ENCODE measurements at places on chromosomes 13 and 19. TPM values are rescaled to one million over a fixed set of nuclear protein-coding genes. Genes with fewer than 3 reads are reported as not detected.

The ZNF506 gene
- 68.9 TPM for total RNA-seq

DNA sequence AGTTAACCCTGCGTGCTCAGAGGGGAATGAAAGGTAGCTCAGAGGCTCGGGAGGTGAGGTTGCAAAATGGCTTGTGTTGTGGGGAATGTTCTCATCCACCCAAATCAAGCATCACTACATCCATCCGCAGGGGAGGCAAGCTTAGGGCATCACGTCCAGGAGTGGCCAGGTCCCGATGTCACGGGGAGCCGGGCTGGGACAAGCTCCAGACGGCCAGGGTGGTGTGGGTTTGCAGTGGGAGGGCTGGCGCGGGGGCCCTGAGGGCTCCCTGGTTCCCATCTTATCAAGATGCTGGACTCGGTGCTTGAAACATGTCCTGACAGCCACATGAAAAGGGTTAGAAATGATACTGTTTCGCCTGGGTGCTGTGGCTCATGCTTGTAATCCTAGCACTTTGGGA, 25.8 kb downstream of the EPN1 start:
- no peaks in the 10 kb centered on the region for H3K4me1 ChIP-seq
- peaks cover 4% of the 10 kb centered on the region for H3K36me3 ChIP-seq
- H3K4me3 ChIP-seq, result no peak overlapping the region
- no peak overlapping the region for H3K27ac ChIP-seq
- DNase-seq, result no peak

The SLC10A2 gene
- not detected for total RNA-seq

- peaks cover 2% of the 10 kb centered on the region for H3K36me3 ChIP-seq
- H3K4me3 ChIP-seq, result no peak overlapping the region
- H3K4me1 ChIP-seq, result peaks cover 15% of the 10 kb centered on the region
- H3K27me3 ChIP-seq, result peaks cover 6% of the 10 kb centered on the region
- no peak for DNase-seq
- no peak overlapping the region for H3K27ac ChIP-seq
These were observed 4.8 kb upstream of the ALOX5AP start for GRCh38 chr13:30730526-30730925.

DNA sequence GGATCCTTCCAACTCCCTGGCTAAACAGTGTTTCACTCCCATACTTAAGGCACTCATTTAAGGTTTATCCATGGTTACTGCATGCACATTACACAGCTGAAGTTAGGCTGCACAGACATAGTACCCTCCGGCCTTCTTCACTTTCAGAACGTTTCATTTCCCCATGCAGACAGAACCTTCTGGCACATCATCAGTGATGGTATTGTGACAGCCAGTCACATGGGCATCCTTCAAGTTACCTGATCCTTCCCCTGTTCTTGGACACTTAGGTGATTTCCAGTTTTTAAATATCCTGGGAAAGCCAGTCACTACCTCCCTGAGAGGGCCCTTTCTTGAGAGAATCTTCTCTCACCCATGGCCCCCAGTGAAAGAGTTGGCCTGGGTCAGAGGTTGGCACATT, 9.1 kb downstream of the SMIM7 start:
- peaks cover 11% of the 10 kb centered on the region for H3K4me1 ChIP-seq

- H3K27ac ChIP-seq, result peak overlapping the region; percentile 92
- H3K4me3 ChIP-seq, result no peak overlapping the region
- H3K27me3 ChIP-seq, result no peaks in the 10 kb centered on the region
- DNase-seq, result no peak
- H3K4me1 ChIP-seq, result peaks cover 51% of the 10 kb centered on the region
These were observed 44.5 kb upstream of the EPHX3 start for GRCh38 chr19:15276620-15277215.

- peaks cover 28% of the 10 kb centered on the region for H3K4me1 ChIP-seq
- H3K27ac ChIP-seq, result peak overlapping the region; percentile 84
- DNase-seq, result no peak
- H3K36me3 ChIP-seq, result peaks cover 4% of the 10 kb centered on the region
- no peak overlapping the region for H3K4me3 ChIP-seq
- H3K27me3 ChIP-seq, result peaks cover 82% of the 10 kb centered on the region
These were observed 5.2 kb downstream of the ZIC2 start for GRCh38 chr13:99986741-99987140.

The NDFIP2 gene
- total RNA-seq, result 124 TPM

GRCh38 chr19:402786-403185, 6.2 kb downstream of the C2CD4C start:
- H3K27me3 ChIP-seq, result peaks cover 7% of the 10 kb centered on the region
- no peaks in the 10 kb centered on the region for H3K36me3 ChIP-seq
- H3K27ac ChIP-seq, result no peak overlapping the region
- DNase-seq, result no peak

The SLC6A16 gene
- total RNA-seq, result 3.0 TPM

The COX6B2 gene
- total RNA-seq, result 7.4 TPM

- peaks cover 21% of the 10 kb centered on the region for H3K36me3 ChIP-seq
- no peaks in the 10 kb centered on the region for H3K27me3 ChIP-seq
- H3K4me3 ChIP-seq, result no peak overlapping the region
- H3K4me1 ChIP-seq, result peaks cover 6% of the 10 kb centered on the region
- no peak overlapping the region for H3K27ac ChIP-seq
These were observed 20.8 kb upstream of the FBXL3 start for GRCh38 chr13:77047649-77048343.

- H3K4me3 ChIP-seq, result no peak overlapping the region
- no peaks in the 10 kb centered on the region for H3K27me3 ChIP-seq
- H3K27ac ChIP-seq, result no peak overlapping the region
- H3K4me1 ChIP-seq, result peaks cover 30% of the 10 kb centered on the region
These were observed 4.1 kb downstream of the POP4 start for GRCh38 chr19:29610213-29610573.

DNA sequence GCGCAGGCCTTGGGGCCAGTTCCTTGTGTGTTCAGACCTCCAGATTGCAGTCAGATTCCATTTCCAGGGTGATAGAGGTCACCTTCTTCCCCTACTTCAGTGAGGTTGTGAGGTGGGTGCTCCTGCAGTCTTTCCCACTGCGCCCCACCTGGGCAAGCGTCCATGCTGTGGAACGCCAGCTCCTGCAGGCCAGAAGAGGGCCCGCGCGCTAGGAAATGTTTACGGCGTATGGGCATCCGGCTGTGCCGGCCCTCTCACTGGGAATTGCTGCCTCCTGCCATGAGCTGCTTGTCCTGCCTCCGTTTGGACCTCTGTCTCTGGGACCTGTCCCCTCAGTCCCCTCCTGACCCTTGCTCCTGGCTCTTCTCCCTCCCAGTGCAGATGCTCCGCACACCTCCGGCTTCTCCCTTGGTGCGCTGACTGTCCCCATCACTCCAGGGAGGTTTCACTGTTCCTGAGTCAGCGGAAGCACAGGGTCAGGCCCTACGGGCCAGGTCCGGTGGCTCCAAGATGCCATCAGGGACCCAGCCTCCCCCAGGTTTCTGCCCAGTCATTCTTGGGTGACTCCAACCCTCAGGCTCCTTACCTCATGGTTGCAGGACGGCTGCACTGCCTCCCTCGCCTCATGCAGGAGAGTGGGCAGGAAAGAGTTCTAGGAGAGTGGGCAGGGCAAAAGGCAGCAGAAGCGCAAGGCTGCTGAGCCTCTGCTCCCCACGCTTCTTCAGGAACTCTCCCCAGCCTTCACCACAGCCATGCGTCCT, 56.6 kb downstream of the SMARCA4 start:
- peaks cover 6% of the 10 kb centered on the region for H3K36me3 ChIP-seq
- H3K27ac ChIP-seq, result no peak overlapping the region
- no peaks in the 10 kb centered on the region for H3K27me3 ChIP-seq
- no peaks in the 10 kb centered on the region for H3K4me1 ChIP-seq

GRCh38 chr19:50978772-50979390, 4.8 kb downstream of the KLK7 start:
- no peak for DNase-seq
- peaks cover 62% of the 10 kb centered on the region for H3K27me3 ChIP-seq
- H3K27ac ChIP-seq, result no peak overlapping the region
- no peaks in the 10 kb centered on the region for H3K4me1 ChIP-seq
- no peak overlapping the region for H3K4me3 ChIP-seq

DNA sequence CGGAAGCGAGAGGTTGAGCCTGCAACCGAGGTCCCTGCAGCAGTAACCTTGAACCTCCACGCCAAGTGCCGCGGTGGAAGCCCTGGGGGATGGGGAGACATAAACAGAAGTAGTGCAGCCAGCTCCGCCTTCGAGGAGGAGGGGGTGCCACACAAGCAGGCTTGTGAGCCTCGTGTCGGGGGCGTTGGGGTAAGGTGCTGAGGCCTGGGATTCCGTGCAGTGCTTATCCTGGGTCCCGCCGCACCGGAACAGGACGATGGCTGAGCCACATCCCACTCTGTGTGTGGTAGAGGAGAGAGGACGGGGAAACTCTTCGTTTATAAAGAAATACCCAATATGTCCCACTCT, 51.0 kb downstream of the SOX1 start:
- no peaks in the 10 kb centered on the region for H3K36me3 ChIP-seq
- no peak for DNase-seq
- H3K27me3 ChIP-seq, result peaks cover 23% of the 10 kb centered on the region

GRCh38 chr13:26540334-26540733, 17.1 kb upstream of the WASF3 start:
- H3K27me3 ChIP-seq, result peaks cover 38% of the 10 kb centered on the region
- H3K27ac ChIP-seq, result no peak overlapping the region
- no peak for DNase-seq
- H3K4me3 ChIP-seq, result no peak overlapping the region
- H3K36me3 ChIP-seq, result no peaks in the 10 kb centered on the region

The ARRDC5 gene
- 0.72 TPM for total RNA-seq

The ZNF607 gene
- total RNA-seq, result 8.8 TPM

DNA sequence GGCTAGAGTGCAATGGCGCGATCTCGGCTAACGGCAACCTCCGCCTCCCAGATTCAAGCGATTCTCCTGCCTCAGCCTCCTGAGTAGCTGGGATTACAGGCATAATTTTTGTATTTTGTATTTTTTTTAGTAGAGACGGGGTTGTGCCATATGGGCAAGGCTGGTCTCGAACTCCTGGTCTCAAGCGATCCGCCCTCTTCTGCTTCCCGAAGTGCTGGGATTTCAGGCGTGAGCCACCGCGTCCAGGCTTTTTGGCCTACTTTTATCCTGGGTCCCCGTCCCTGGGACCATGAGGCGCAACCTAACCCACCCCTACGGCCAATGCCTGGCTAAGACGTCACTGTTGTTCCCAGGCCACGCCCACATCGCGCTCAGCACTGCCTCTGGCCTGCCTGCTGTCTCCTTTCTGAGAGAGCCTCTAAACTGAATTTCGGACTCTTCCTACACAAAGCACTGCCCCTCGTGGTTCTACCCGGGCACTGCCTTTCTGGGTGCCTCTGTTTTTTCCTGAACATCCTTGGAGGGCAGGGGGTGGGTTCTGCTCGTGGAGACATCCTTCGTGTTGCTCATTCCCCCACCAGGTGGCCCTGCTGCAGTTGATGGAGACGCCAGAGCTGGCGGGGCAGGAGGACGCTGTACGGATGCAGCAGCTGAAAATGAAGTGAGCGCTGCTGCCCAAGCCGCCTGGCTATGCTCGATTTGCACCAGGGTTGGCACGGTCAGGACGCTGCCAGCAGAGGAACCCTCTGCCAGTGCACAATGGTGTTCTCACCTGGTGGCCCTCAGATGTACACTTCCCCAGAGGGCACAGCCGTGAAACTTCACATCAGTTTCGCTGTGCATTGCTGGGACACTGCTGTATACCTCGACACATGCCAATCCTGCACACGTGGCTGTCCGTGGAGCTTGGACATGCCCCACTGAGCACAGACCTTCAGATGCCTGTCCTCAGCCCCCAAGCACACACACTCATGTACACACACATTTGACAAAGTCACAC, 2.0 kb downstream of the REX1BD start:
- peak overlapping the region; percentile 31 for H3K27ac ChIP-seq
- peak; percentile 42 for DNase-seq
- H3K4me1 ChIP-seq, result peaks cover 53% of the 10 kb centered on the region
- peak overlapping the region; percentile 90 for H3K4me3 ChIP-seq
- H3K36me3 ChIP-seq, result peaks cover 2% of the 10 kb centered on the region
- peaks cover 3% of the 10 kb centered on the region for H3K27me3 ChIP-seq

The ZNF560 gene
- total RNA-seq, result 0.37 TPM

DNA sequence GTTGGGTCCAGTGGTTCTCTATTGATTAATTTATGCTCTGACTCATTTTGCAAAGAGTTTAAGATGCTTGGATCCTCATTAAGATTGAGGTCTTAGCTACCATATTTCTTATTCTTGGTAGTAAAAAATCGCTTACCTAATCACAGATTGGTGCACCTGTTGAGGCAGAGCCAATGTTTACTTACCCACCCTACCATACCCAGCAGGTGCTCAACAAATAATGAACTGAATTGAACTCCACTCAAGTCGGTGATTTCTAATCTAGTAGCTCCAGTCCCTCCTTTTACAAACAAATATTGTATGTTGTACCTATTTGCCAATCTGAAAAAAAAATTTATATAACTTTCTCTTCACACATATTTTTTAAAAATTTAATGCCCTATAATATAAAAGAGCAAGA, 361.0 kb downstream of the FGF14 start:
- H3K27ac ChIP-seq, result no peak overlapping the region
- no peaks in the 10 kb centered on the region for H3K4me1 ChIP-seq
- H3K27me3 ChIP-seq, result peaks cover 5% of the 10 kb centered on the region
- DNase-seq, result no peak
- H3K36me3 ChIP-seq, result no peaks in the 10 kb centered on the region

DNA sequence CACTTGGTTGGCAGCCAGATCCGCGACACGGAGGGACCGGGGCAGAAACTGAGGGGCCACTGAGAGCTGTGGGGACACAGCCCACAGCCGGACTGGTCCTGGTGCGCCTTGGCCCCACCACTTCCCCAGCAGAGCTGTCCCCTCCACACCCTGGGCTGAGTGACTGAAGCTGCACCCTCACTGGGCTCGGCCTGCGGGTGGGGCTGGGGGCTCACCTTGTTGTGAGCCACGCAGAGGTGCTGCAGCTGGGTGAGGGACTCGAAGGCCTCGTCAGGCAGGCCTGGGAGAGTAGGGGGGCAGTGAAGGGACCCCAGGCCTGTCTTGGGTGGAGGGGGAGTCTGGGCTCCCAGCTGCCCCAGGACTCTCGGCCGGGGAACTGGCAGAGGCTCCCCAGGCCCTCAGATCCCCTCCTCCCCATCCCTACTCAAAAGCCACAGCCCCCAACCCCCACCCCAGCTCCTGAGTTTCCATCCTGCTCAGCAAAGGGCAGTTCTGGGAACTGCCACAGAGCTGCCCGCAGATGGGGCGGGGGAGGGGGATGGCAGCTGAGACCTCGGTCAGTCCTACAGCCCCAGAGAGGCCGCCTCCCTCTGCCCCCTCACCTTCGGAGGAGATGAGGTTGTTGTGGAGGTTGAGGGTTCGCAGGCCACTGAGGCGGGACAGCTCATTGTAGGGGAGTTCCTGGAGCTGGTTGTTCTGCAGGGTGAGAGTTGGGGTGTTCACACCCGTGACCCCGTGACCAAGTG, 2.3 kb downstream of the PODNL1 start:
- DNase-seq, result no peak
- no peak overlapping the region for H3K27ac ChIP-seq
- peaks cover 7% of the 10 kb centered on the region for H3K4me1 ChIP-seq
- H3K36me3 ChIP-seq, result no peaks in the 10 kb centered on the region
- no peak overlapping the region for H3K4me3 ChIP-seq

GRCh38 chr19:7873304-7874075, 700 bp downstream of the PRR36 start:
- peaks cover 38% of the 10 kb centered on the region for H3K4me1 ChIP-seq
- no peak for DNase-seq
- no peak overlapping the region for H3K27ac ChIP-seq
- no peaks in the 10 kb centered on the region for H3K36me3 ChIP-seq
- peaks cover 24% of the 10 kb centered on the region for H3K27me3 ChIP-seq

The LPAR2 gene
- total RNA-seq, result 72.8 TPM

The PCDH9 gene
- 0.34 TPM for total RNA-seq

All from activated T-cell treated with anti-CD3 and anti-CD28 coated beads, Interleukin-2, amount 50 U/mL, for 72 hours (primary cell).